ENCODE measurements at places on chromosomes 4 and X.
A peak's percentile ranks its signal among the peaks of the same experiment; 100 is the strongest.

- no peak for DNase-seq
Measured at GRCh38 chr4:152973629-152974467, 37.7 kb downstream of the FHDC1 start.

- no peak for DNase-seq
Measured at GRCh38 chr4:1250921-1251772, 2.2 kb upstream of the CTBP1 start.

DNA sequence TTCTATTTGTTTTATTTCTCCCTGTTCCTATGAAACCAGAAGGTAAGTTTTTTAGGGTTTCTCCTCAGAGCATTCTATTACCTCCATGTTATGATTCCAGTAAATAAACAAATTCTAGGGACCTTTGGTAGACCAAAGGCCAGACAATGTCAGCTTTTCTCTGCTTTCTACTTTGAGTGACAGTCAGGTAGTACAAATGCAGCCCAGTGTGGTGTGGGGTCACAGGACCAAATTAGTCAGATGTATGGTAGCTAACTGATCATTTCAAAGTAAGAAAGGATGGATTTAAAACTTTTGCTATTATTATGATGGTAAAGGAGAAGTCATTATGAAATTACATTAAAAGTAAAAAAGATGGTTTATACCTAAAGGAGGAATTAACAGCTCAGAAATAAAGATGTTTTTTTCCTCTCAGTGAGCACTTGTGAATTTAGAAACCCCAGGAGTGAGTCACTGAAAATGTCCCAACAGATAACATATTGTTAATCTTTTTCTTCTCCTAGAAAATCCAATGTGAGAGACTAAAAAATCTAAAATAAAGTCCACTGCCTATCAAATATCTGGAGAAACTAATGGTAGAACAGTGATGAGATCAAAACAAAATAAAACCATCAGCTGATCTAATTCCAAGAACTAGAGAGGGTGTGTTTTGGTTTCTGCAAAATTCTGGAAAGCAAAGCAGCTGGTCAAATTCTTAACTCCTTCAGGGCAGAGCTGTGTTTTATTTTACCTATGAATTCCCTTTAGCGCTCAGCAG, 16.6 kb upstream of the KLHL2 start:
- no peak for DNase-seq

DNA sequence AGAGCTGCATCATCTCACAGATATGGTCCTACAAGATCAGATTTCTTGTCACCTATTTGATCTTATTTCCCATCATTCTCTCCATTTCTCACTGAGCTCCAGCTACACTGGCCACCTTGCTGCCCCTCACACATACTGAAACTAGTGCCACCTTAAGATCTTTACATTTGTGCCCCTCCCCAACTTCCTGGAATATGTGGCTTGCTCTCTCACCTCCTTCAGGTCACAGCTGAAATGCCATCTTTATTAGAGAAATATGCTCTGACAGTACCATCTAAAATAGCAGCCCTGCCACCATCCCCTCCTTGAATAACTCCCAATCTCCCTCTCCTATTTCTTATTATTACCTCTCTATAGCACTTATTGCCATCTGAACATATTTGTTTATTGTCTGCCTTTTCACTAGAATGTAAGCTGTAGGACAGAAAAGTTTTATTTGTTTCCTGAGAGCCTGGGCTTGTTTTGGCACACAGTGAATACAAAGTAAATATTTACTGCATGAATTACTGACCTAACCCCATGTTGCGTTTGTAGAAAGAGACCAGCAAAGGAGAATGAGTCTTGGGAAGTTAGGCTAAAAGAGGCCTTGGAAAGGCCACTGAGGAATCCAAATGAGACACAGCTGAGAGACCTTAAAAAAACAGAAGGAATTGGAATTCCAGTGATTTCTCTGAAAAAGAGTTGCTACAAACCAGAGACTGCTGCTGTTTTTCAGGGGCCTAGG, 22.7 kb downstream of the DYNLT3 start:
- no peak for DNase-seq

DNA sequence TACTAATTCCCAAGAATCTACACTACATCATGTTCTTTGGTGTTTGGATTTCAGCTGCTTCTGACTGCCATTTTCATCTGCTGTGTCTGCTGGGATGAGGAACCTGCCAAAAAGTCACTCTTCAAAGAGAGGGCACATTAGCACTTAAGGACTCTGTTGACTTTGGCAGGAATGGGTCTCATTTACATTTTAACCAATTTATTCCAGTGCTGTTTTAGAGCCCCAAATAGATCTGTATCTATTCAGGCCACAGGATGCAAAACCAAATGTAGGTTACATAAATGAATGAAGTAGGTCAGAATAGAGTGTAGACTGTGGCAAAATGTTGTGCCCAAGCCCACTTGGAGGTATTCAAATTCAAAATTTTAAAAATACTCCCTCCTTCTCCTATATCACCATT, 14.4 kb downstream of the TXK start:
- no peak for DNase-seq

- no peak for DNase-seq
Measured at GRCh38 chrX:45056428-45057145, 144.1 kb downstream of the DIPK2B start.

DNA sequence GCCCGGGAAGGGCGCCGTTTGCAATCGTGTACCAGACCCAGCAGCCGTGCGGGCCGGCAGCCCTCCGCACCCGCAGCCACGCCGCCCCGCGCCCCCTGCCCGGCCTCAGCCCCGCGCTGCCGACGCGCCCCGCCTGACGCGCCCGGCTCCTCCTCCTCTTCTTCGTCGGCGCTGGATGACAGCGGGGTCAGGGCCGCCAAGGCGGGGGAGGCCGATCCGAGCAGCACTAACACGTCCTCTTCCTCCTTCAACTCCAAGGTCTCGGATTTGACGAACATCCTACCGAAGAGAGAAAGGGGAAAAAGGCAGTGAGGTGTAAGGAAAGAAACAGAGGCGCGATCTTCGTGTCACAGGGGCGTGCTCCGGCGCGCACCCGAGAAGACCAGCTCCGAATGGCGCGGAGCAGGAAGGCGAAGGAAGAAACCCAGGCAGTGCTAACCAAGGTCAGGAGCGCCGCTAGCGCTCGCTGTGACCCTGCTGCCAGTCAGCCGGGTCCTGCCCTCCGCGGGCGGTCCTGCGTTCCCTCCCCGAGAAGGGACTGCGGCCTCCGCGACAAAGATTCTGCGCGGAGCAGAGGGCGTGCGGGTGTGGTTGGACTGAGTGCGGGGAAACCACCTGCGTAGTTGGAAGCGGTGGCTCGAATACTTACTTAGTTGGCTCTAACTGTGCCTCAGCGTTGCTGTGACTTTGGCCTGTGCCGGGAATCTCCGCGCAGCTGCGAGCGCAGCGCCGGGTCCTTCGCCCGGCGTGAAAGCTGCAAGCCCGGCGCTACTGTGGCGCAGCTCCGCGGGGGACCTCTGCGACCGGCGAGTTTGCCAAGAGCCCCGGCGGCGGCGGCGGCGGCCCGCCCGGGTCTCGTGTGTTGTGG, 548 bp downstream of the NEUROG2 start:
- peak; percentile 51 for DNase-seq

DNA sequence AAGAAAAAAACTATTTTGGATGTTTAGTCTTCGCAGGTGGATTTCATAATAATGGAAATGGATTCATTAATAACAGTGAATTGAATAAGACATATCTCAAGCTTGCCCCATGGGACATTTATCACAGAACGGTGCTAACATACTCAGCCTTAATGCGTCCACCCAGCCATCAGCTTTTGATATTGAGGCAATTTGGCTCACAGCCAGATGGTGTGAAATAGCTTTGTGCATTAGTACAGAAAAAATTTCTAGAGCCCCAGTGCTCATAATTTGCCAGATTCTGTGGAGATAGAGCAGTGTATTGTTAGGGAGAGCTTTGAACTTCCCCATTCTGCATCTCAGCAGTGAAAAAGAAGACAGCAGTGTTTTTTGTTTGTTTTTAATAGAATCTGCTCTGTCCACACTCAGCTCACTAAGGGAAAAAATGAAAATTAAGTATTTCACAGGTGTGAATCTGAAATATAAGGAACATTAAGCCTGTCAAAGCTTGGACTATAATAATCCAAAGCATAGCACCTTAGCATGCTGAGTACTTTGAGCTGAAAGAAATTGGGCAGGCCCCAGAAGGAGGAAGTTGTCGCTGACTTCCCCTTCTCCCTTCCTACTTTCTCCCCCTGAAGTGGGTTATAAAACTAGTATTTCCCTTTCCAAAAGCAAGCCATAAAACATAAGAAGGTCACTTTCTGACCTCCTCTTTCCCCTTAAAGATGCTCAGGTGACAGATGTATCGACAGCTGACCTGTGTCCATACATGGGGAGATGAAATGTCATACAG, 295.8 kb downstream of the MAGEB5 start:
- no peak for DNase-seq

- DNase-seq, result no peak
Measured at GRCh38 chr4:123043013-123043412, 120.6 kb upstream of the NUDT6 start.

GRCh38 chrX:109958266-109958665, 44.6 kb upstream of the TMEM164 start:
- DNase-seq, result no peak

DNA sequence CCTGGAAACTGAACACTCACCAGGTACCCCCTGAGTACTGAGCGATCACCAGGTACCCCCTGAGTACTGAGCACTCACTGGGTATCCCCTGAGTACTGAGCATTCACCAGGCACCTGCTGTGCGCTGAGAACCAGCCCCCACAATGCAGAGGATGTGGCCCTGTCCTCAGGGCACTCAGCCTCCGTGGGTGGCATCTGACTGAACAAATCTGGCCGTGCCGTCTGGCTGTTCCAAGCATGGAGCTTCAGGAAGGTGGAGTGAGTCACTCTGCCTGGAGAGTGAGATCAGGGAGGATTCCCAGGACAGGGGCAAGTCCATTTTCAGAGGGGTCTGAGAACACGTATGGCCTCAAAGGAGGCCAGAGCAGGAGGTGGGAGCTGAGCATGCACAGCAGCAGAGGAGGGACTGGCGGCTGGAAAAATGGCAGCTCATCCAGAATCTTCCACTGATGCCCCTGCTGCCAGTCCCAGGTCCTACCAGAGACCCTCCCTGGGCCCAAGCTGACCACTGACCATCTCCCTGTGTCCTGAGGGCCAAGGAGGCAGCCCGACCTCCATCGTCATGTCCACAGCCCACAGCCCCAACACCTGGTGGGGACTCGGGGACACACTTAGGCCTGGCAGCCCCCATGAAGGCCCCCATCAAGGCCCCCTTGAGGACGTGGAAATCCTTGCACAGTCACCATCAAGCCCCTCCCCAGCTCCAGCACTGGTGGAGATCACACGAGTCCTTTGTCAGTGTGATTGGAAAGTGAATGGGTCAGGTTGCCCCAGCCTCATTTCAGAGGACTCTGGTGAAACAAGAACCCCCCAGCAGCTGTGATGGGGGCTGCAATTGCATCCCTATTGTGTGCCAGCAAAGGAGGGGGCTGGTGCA, 94.1 kb downstream of the HMX1 start:
- no peak for DNase-seq

GRCh38 chr4:2327579-2327978, 65.7 kb upstream of the MXD4 start:
- DNase-seq, result no peak

Measured in germinal center (tissue), 1 donor.